Fibroblast of lung (primary cell): ENCODE measurements at places on chromosomes 7 and 10. TPM values are rescaled to one million over a fixed set of nuclear protein-coding genes. Genes with fewer than 3 reads are reported as not detected.

- no peak for DNase-seq
These were observed 58.2 kb downstream of the ABI1 start for GRCh38 chr10:26802527-26802926.

DNA sequence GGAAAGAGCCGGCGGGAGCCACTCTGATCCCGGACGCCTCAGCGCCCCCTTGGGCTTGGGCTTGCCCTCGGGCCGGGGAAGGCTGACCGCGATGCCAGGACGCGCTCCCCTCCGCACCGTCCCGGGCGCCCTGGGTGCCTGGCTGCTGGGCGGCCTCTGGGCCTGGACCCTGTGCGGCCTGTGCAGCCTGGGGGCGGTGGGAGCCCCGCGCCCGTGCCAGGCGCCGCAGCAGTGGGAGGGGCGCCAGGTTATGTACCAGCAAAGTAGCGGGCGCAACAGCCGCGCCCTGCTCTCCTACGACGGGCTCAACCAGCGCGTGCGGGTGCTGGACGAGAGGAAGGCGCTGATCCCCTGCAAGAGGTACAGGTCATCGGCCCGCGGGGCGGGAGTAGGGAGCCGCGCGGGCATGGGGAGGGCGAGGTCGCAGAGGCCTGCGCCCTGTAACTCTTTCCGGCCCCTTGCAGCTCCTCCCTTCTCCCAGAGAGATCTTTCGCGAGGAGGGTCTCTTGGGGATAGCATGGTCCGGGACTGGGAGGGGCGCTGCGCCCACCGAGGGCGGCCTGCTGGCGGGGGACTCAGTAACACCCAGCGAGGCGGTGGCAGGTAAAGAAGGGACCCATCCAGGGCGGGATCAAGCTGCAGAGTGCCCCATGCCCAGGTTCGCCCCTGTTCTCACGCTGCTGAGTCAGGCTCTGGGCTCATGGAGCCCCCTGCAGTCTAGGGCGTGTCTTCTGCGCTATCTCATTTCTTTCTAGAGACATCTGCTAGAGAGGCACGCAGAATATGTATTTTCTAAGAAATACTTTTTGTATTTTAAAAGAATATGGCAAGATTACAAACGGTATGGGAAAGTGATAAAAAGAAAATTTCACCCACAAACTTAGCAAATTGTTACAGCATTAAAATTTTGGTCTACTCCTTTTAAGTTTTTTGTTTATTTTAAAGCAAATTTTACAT lies 687 bp downstream of the EPDR1 start:
- no peak for DNase-seq

DNA sequence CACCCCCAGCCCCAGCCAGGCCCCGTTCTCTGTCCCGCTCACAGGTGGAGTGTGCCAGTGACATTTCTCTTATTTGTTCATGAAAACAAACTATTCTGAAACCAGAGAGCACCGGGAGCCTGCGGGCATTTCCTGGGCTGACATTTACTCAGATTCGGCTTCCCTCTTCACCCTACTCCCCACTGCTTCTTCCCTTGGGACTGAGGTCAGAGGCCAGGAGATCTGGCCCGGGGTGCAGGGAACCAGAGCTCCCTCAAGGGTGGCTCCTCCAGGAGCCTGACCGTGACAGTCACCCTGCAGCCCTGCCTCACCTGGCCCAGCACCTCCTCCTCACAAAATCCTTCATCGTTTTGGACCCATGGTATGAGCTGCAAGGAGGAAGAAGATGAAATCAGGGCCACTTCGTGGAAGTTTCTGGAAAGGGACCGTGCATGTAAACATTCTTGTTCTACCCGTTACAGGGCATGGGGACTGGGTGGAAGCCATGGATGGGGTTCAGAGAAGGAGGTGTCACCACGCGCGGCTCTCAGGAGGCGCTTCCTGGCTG lies 12.2 kb downstream of the BHLHA15 start:
- no peak for DNase-seq

GRCh38 chr7:130560972-130561371 lies 69.1 kb downstream of the MEST start:
- peak; percentile 26 for DNase-seq

- peak; percentile 12 for DNase-seq
These were observed 57.6 kb downstream of the PCLO start for GRCh38 chr7:83105063-83105462.

DNA sequence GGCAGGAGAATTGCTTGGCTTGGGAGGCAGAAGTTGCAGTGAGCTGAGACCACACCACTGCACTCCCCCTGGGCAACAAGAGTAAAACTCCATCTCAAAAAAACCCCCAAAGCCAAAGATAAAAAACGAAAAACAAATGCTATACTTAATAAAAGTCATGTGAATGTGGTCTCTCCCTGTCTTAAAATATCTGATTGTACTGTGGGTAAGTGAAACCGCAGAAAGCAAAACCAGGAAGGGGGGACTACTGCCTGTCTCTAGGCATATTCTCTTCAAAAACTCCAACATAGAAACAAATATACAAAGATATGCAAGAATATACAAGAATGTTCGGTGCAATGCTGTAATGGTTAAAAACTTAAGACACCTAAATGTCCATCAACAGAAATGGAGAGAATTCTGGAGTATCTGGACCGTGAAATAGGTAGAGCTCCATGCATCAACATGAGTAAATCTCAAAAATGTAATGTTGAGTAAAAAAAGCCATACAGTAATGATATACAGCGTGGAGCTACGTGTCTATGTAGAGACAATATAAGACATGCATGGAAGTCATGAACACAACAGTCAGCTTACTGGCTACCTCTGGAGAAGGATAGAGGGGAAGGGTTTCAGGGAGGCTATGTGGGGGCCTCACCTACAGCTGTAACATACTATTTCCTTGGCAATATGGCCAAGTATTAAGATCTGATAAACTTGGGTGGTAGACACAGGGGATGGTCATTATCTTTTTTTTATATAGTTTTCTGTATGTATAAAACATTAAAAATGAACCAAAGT lies 2.1 kb downstream of the ZNF394 start:
- DNase-seq, result no peak

Gene CYP26C1
- under 0.01 TPM in 2 replicates for total RNA-seq

Gene ATOH7
- total RNA-seq, result under 0.01 TPM in 1 of 2 replicates, not detected in the other
